Trophoblast cell (in vitro differentiated cells and primary cell): ENCODE measurements at places on chromosomes 12 and 14.

DNA sequence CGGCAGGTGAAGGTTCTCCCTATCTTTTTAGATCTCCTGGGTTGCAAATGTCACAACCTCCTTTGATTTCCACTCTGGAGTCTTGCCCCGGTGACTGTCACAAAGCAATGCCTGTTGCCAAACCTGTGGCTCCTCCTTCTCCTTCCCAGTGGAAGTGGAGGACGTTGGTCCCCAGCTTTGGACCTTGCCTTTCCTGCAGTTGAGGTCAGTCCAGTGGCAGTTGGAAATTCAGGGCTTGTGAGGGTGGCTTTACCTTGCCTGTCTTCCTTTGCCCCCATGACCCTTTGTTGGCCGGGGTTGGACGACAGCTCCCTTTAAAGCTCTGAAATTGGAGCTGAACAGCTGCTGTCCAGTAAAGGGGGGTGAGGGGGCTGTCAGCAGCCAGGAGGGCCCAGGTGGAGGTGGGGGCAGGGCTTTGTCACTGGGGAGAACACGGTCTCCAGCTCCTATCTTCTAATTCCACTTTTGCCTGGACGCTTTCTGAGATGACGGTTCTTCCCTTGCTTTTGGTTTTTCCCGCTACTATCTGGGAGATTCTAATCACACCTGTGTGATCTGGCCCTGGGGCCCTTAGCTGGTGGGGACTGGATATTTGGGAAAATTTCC lies 4.1 kb downstream of the TEAD4 start:
- no peak for DNase-seq

GRCh38 chr14:45531022-45531421 lies 278.0 kb upstream of the MIS18BP1 start:
- DNase-seq, result no peak

DNA sequence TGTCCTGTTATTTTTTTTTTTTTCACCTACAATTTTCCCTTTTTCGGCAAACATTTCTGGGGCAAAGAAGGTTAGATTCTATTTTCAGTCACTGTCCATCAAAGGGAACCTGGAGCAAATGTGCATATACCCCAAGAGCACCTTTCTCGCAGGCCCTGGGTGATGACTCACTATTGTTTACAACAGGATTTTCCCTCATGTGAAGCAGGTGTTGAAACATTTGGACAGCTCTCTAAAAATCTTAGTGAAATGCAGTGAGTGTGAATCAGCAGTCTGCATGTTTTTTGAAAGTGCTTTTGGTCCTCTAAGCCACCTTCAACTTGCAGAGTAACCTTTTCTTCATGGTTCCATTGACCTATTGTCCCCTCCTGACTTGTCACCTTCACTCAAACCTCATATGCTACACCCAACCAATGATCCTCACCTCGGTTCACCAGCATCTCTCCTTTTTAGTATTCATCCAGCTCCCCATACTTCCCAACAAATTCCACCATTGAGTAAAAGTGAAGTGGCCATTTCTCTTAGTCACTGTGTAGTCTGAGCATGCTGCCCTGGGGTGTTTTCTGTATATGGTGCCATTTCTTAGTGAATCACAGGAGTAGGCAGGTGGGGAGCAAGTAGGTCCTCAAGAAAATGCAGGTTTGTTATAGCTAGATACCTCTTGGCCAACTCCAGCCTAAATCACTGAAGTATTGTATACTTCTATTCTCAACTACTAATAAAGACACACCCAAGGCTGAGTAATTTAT lies 260.2 kb downstream of the BMP4 start:
- DNase-seq, result peak; percentile 71

DNA sequence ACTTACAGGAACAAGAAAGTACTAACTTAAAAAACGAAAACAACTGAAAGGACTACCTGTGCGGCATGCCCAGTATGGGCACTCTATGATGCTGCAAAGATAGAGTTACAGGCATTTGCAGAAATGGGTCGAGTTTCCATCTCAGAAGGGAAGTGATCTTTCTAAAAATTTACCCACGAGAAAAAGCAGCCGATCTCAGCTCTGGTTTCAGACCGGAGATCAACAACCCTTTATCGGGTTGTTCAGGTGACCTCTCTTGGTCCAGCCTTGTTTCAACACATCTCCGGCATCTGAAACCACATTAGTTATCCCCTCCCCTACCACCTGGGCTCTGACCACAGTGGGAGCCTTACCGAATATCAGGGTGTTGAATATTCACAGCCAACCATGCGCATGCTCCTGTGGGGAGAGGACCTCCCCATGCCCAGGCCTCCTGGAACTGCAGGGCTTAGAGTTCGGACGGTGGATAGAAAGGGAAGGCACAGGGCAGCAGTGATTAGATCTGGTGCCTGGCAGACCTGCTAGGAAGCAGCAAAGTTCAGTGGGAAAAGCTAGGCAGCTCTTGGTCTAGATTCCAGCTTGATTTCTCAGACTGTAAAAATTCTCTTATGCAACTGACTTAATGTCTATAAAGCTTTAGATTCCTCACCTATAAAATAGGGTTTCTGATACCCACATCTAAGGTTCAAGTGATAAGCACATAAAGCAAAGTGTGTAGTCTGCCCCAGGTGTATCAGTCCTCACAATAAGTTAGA lies 906.0 kb downstream of the VRK1 start:
- DNase-seq, result peak; percentile 59

GRCh38 chr14:39957290-39957689 lies 525.1 kb upstream of the FBXO33 start:
- DNase-seq, result no peak

DNA sequence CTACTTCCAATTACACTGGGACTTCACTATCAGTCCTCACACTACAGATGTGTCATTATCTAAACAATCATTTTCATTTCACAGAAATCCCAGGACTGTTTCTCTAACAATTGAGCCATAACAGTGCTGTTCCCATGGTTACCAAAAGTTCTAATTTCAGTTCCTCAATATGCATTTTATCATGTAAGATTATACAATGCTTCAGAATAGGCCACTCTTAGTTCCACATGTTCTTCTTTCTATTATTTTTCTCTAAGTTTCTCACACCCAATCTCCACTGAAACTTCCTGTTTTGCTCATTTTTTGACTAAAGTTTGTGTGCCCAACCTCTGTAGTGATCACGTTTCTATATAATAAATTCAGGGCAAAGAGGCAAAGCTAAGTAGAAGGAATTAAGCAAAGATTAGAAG lies 185.8 kb downstream of the DUSP6 start:
- peak; percentile 53 for DNase-seq

DNA sequence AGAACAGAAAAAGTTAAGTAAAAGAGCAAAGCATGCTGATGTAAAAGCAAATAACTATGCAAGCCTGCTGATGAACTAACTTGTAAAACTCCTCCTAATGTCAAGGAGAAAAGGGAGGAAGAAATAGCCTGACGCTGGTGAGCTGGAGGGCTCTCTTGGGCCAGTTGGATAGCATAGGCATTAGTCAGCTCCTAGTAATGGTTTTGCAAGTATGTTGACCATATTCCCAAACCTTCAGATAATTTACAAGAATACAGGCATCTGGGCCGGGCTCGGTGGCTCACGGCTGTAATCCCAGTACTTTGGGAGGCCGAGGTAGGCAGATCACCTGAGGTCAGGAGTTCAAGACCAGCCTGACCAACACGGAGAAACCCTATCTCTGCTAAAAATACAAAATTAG lies 871.4 kb downstream of the C12orf50 start:
- peak; percentile 64 for DNase-seq

GRCh38 chr14:87934185-87934584 lies 58.8 kb downstream of the GALC start:
- no peak for DNase-seq

- peak; percentile 27 for DNase-seq
Measured at GRCh38 chr14:71371711-71372396, 464.6 kb downstream of the PCNX1 start.

- no peak for DNase-seq
Measured at GRCh38 chr14:78451319-78451695, 281.1 kb downstream of the NRXN3 start.

DNA sequence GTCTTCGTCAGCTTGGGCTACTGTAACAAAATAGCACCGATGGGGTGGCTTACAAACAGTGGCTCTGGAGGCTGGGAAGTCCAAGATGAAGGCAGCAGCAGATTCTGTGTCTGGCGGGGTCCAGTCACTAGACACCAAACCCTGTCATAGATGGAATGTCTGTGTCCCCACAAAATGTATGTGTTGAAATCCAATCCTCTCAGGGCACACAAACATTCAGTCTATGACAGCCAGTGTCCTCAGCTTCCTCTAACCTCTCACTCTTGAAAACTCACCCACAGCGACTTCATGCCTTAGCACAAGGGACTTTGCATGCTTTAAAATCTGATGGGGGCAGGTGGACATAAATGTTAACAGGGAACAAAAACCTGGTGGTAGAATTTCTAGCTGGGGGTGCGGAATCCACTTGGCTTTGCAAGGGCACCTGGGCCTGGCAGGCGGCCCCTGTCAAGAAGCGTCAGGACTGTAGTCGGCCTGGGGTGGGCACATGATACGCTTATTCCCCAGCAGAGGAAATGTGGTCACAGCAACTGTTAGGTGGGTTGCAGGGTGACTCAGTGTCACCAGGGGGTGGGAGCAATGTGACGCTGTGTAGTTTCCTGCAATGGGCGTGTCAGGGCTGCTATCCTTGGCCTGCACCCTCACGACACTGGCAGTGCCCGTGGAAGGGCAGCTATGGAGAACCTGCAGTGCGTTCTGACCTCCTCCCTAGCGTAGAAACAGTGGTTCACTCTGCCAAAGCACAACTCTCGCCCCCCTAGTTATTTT lies 17.7 kb downstream of the RIN3 start:
- DNase-seq, result peak; percentile 37

GRCh38 chr12:66103016-66103913 lies 27.3 kb downstream of the LLPH start:
- DNase-seq, result peak; percentile 39

DNA sequence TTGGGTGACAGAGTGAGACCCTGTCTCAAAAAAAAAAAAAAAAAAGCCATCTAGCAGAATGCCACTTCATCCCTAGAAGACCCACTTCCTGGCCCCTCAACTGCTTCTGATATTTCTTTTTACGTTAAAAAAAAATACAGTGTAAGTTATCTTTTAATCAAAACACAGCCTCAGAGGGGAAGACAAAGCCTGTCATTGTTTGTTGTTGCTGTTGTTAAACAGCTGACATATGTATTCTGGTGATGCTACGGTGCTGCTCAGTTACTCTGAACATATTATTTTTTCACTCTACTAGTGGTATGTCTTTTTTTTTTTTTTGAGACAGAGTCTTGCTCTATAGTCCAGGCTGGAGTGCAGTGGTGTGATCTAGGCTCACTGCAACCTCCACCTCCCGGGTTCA lies 75.4 kb downstream of the PAPLN start:
- DNase-seq, result no peak

DNA sequence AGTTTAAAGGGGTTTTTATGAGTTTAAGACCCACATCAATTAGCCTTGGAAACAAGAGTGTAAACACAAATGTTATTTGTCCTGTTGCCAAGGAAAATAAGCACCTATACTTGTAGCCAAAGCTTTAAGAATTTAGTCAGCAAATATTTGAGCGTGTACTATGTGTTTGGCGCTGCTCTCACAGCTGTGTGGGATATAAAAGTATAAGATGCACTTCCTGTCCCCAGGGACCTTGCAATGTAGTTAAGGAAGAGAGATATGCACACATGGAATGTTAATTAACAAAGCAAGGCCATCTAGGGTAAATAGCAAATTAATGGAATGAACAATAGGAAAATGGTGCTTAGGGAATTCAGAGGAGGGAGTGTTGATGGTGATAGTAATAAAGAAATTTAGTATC lies 134.9 kb upstream of the SRRM4 start:
- DNase-seq, result no peak

GRCh38 chr14:32370714-32371113 lies 41.6 kb downstream of the AKAP6 start:
- no peak for DNase-seq

- DNase-seq, result no peak
Measured at GRCh38 chr12:61985830-61986229, 274.4 kb upstream of the USP15 start.

GRCh38 chr12:100955139-100955538 lies 160.6 kb downstream of the ANO4 start:
- DNase-seq, result no peak

DNA sequence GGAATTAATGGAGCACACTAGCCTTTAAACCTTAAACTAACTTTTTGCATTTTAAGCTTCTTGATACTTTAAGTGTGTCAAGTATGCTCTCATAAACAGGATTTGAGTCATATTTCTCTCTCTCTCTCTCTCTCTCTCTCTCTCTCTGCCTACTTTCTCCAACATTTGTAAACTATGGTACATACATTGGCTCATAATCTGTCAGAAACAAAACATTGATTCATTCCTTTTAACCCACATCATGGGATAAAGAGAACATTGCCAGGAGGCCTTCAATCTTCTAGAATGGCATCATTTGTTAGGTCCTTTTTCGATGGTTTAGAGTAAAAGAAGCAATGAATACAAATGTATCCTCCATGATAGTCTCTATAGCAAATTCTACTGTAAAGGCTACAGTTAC lies 81.6 kb upstream of the RERGL start:
- no peak for DNase-seq

GRCh38 chr12:73180734-73181133 lies 908.6 kb downstream of the TRHDE start:
- DNase-seq, result no peak

DNA sequence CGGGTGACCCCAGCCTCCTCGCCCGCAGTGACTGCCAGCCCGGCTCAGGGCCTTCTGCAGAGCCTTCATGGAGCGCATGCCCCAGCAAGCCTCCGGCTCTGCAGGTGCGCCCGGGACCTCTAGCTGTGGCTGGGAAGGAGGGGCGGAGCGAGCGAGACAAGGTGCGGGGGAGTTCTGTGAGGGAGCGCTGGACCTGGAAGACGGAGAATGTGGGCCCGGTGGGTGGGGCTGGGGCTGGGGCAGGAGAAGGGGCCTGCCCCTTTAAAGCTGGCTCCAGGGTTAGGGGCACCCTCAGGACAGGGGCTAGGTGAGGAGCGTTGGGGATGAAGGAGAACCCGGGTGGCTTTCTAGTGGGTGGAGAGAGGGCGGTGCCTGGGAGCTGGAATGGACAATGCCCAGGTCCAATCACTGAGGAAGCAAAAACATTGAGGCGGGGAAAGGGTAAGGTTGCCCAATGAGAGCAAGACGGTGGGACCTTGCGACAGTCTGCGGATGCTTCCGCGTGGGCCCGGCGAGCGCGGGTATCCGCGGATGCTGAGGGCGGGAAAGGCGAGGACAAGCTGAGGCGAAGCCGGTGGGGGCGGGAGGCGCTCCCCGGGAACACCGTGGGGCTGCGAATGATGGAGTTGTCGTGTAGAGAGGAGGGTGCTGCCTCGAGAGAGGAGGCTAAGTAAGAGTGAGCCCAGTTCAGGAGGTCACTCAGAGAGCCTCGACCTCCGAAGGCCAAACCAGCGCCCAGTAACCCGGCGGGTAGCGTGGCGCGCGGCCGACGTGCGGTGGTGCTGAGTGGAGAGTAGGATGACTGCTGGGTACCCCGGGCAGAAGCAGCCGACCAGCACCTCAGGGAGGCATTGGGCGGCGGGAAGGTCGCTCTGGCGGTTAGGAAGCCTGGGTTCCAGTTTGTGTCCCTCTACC lies at the start of gene GLS2:
Gene GLS2, minus strand, starts transcription at position 121 of the 915 bp plus-strand sequence. Its CDS starts 43 bp downstream, at position 78.
- DNase-seq, result peak; percentile 55

GRCh38 chr12:108548954-108549521 lies 11.9 kb downstream of the SART3 start:
- no peak for DNase-seq
